ENCODE measurements at places on chromosomes 6 and 20.

DNA sequence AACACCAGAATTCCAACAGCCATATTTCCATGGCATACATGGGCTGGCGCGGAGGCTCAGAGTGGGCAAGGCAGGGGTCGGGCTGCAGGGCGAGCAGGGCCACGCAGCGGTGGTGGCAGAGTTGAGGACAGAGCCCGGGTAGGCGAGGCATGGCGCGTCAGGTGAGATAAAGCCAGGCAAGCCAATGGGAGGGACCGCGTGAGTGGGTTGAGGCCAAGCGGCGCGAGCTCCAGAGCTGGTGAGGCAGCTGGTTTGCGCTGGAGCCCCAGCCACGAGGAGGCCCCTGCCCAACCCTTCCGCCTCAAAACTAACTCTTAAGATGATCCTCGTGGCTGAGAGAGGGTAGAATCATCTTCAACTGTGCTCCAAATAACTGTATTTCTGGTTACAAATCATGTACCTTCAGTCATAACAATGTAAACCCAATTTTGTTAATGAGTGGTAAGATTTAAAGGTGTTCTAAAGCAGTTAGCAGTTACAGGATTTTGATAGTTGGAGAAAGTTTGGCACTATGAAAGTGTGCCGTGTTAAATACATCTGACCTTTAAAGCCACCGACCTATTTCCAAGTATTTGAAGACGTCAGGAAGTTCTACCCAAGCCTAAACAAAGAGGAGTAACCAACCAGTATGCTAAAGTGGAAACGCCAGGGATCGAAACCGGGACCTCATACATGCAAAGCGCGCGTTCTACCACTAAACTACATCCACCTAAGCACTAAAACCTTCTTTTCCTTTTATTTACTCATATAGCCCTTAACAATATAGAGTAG, 107.9 kb downstream of the GPX5 start:
- no peak for DNase-seq

GRCh38 chr6:111804627-111805235, 68.5 kb downstream of the FYN start:
- peak; percentile 51 for DNase-seq

- DNase-seq: no peak
Measured at GRCh38 chr6:38501931-38502330, 137.8 kb downstream of the BTBD9 start.

DNA sequence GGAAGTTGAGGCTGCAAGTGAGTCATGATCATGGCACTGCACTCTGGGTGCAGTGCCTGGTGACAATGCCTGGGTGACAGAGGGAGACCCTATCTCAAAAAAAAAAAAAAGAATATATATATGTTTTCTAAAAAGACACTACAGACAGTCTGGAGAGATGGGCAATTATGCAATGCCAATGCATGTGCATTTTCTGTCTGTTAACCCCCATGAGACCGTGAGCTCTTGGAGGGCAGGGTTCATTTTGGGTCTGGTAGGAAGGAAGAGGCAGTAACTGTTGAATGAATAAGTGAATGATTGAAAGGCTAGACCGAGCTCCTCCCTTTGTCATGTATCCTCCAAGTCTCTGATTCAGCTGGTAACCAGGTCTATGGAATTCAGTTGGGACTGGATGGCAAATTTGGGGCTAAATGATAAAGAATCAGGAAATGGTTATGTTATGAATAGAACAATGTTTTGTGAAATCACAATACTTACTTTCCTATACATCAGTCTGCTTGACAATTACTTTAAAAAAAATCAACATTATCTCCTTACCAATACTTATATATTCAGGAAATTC, 5.6 kb upstream of the BLCAP start:
- no peak for DNase-seq

DNA sequence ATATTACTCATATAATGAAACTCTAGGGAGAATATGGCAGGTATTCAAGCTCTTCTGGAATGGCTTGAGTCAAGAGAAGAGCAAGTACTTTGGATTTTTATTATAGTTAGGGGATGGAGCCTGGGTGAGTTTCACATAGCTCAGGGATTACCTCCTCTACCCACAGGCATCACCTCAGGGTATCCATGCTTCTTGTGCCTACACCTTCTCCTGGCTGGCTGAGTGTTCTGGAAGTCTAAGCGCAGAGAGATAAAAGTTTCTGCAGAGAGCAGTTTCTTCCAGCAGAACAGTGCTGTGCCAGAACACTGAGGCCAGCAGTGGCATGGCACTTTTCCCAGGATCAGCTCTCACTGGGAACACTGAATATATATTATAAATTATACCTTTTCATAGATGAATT, 199.7 kb upstream of the KCNQ5 start:
- DNase-seq: peak; percentile 86

- DNase-seq: no peak
Measured at GRCh38 chr6:170294298-170294730, 3.4 kb upstream of the DLL1 start.

Data from EL (cell line).